GM12865 (cell line): ENCODE measurements at places on chromosomes 7 and 10.

GRCh38 chr7:30787486-30787885, 16.3 kb downstream of the MINDY4 start:
- DNase-seq, result no peak

DNA sequence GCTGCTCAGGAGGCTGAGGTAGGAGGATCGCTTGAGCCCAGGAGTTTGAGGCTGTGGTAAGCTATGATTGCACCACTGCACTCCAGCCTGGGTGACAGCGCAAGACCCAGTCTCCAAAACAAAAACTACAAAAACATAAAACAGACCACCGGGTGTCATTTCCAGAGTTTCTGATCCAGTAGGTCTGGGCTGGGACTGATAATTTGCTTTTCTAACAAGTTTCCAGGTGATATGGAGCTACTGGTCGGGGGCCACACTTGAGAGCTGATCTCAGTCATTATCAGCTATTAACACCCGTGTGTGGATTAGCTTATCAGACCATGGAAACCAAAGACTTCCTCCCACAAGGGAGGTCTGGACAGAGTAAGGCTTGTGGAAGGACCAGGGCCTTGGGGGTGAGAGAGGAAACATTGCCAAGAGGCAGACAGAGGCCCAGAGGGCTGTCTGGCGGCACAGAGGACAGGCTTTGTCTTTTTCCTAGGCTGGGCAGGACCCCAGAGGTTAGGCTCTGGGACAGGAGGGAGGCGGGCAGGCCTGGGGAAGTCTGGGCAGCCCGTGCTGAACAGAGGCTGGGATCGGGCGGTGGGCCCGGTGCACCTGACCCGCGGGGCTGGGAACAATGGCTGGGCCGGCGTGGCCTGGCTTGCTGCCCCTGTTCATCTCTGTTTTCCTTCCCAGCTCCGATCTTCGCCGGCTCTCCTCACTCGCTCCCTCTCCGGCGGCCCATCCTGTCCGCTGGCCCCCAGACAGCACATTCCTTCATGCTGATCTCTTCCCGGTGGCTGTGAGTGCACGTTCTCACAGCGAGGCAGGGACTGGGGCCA, 25.2 kb downstream of the TMEM270 start:
- no peak for DNase-seq

GRCh38 chr7:105878746-105879605, 2.6 kb upstream of the ATXN7L1 start:
- DNase-seq, result no peak

- no peak for DNase-seq
Observed at GRCh38 chr7:55121249-55121648, 102.4 kb downstream of the EGFR start.

GRCh38 chr10:123284022-123284421, 129.8 kb downstream of the BUB3 start:
- DNase-seq, result no peak

- no peak for DNase-seq
Observed at GRCh38 chr10:90858461-90858968, 676 bp upstream of the HTR7 start.

- no peak for DNase-seq
Observed at GRCh38 chr10:42887734-42888503, 105.3 kb downstream of the BMS1 start.

DNA sequence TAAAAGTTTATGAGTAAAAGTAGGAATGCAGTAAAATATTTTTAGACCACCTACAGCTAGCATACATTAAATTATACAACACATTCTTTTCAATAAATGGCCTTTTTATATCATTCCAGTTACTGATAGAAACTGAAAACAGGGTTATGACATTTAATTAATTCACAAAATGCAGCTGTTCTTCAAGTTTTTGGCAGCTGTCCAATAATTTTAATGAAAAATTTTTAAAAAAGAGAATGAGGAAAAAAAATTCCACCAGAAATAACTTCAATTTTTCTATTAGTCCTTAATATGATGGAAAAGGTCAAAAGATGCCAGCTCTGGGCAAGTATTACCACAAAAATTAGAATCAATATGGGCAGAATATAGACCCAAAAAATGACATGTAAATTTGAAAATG, 11.9 kb upstream of the LRRC72 start:
- no peak for DNase-seq

GRCh38 chr10:132890301-132890700, 52.1 kb downstream of the CFAP46 start:
- no peak for DNase-seq

- DNase-seq, result no peak
Observed at GRCh38 chr7:52462474-52462873, 573.0 kb upstream of the POM121L12 start.

DNA sequence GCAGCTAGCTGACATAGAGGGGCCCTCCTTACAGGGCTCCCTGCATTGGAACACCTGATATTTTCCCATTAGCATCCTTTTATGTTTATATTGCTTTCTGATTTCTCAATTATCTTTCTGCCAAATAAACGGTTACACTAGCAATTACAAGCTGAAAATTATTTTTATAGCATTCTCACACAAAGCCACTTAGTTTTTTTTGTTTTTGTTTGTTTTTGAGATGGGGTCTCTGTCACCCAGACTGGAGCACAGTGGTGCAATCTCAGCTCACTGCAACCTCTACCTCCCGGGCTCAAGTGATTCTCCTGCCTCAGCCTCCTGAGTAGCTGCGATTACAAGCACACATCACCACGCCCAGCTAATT, 9.9 kb upstream of the ZC3HAV1 start:
- DNase-seq, result no peak

GRCh38 chr7:79761876-79762429, 308.5 kb upstream of the MAGI2 start:
- DNase-seq, result no peak

- DNase-seq, result peak; percentile 67
Observed at GRCh38 chr7:90715067-90715466, 118.9 kb downstream of the CDK14 start.

DNA sequence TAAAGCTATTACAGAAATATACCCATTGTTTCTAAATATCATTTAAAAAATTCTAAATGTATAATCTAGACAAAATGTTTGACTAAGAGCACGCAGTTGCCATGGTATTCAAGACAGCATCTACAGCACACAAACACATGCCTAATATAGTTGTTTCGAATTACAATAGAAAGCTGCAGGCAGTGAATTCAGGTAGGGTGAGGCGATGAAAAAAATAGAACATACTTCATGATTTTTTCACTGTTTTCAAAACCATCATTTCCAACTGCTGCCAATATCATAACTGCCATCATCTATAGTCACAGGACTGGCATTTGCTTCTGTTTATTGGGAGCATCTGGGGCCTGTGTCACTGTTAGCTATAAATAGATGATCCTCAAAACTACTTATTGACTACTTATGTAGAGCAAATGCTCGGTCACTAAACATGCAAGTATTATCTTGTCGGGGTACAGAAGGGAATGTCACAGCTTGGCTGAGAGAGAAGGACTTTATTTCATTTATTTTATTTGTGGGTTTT, 34.4 kb upstream of the OTUD1 start:
- no peak for DNase-seq

DNA sequence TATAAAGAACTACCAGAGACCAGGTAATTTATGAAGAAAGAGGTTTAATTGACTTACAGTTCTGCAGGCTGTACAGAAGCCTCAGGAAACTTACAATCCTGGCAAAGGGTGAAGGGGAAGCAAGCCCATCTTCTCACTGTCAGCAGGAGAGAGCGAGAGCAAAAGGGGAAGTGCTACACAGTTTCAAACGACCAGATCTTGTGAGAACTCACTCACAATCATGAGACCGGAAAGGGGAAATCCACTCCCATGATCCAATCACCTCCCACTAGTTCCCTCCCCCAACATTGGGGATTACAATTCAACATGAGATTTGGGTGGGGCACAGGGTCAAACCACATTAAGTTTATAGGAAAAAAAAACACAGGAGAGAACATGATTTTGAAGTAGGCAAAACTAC, 222.1 kb upstream of the SHH start:
- DNase-seq, result peak; percentile 14

GRCh38 chr7:42197451-42197850, 39.6 kb downstream of the GLI3 start:
- no peak for DNase-seq

- no peak for DNase-seq
Observed at GRCh38 chr10:74936577-74937265, 110.3 kb downstream of the KAT6B start.

DNA sequence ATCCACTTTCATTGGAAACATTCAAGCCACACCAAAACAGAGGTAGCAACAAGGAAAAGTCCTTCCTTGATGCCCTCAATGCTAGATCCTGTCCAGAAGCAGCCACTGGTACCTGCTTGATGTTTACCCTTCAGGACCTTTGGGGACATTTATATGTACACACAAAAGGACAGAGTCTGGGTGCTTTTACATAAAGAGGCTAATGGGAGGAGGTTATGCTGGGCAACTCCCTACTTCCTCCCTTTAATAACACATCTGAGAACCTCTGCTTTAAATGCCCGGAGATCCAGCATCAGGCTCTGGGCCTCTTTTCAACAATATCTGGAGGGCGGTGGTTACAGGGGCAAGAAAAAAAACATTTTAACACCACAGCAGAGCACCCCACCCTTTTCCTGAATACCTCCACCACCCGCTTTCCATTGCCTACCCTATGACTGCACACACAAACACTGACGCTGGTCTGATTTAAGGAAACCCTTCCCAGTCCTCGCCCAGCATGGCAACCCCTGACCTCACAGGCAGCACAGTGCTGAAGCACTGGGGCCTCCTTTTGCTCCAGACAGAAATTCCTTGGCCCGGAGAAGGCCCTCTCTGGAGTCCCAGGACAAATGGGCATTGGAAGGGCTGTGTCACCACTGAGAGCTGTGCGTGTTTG, 39.3 kb upstream of the DUSP5 start:
- peak; percentile 16 for DNase-seq

DNA sequence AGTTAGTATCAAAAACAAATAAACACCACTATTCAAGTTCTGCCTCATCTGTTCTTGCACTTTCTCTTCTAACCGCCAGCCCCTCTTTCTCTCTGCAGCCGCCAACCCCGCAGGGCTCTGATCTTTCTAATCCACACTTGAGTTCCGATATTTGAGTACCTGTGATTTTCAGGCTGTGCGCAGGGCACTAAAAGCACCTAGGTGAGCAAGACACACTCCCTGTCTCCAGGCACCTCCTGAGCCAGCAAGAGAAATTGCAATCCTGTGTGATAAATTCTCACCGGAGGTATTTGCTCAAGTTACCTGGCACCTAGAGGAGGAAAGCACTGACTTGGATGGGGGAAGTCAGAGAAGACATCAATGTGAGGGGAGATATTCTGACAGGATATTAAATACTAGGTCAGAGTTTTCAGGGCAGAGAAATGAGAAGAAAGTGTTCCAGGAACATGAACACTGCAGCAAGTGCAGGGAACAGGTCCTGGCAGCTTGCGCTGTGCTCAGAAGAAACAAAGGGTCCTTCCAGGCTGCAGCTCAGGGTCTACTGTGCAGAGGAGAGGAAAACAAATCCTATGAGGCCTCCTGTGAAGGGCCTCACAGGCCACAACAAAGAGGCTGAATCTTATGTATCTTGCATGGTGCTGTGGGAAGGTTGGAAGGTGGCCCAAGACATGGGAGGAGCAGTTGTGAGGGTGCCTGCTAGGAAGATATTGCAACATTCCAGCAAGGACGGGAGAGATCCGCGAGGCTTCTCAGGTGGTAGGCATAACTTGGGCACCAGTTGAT, 568.7 kb upstream of the MGMT start:
- no peak for DNase-seq

DNA sequence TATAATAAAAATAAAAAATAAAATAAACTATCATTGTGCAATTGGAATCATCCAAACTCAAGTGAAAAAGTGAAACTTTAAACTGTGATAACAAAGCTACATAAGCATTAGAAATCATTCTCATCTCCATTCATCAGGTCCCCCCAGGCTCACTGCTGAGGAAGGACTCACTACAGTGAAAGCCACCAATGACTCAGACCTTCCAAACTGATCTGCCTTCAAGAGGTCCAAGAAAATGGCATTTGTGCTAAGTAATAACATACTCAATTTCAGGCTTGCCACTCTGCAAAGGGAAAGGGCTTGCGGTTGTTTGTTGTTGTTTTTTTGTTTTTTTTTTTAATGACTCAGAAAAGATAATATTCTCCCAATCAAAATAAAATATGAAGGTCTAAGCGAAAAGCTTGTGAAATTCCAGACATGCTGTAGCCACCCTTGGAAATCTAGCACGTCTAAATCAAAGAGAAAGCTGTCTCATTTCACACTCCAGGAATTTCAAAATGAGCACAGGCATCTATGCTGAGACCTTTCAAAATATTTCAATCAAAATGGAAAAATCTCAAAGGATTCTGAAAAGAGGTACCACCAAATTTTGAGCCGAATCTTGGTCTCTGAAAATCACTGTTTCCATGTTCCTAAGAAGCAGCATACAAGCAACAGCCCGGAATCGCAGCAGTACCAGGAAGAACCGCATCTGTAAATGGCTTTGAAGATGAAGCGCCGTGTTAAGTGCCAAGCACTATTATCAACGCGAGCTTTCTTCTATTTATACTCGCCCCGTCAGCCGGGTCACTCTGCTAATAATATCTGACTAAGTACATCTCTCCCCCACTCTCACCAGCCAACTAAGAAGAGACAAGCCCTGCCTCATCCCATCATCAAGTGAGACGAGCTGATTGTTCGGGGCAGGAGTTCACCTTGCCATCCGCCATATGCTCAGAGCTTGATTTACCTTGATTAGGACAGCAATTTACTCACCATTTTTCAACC, 13.5 kb downstream of the SFMBT2 start:
- no peak for DNase-seq

GRCh38 chr7:115145512-115145911, 223.6 kb downstream of the MDFIC start:
- DNase-seq, result peak; percentile 42

DNA sequence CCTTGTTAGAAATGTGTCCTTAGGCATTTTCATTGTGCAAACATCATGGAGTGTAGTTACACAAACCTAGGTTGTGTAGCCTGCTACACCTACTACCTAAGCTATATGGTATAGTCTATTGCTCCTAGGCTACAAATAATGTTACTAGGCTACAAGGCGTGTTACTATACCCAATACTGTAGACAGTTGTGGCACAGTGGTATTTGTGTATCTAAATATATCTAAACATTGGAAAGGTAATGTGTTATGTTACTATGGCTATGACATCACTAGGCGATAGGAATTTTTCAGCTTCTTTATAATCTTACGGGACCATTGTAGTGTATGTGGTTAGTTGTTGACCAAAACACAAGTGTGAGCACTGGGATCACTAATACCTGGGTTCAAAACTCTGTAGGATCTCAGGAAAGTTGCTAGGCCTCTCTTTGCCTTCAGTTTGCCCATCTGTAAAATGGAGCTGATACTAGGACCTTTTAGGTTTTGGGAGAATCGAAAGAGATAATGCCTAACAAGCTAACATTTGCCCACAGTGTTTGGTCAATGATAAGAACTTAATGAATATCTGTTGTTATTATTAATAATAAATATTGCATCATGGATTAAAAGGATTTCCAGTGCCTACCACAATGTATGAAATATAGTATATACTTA, 2.7 kb downstream of the BICC1 start:
- no peak for DNase-seq

DNA sequence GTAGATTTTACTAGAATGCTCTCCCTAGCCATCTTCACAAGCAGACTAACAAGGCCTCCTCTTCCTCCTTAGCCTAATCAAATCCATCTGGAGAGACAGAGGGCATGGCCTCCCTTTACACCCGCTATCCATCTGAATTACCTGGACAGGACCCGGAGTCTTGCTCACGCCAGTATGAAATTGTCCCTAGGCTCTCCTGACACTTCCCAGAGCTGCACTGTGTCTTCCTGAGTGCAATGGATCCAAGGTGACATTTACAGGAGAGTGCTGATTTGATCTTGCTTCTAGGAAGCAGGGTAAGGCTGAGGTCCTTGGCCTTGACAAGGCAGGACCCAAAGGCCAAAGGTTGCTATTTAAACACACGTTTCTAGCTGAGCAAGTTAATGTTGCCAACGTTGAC, 147.8 kb downstream of the HIBADH start:
- DNase-seq, result no peak
